ENCODE measurements at places on chromosomes 13 and 19. TPM values are rescaled to one million over a fixed set of nuclear protein-coding genes. Genes with fewer than 3 reads are reported as not detected.

GRCh38 chr13:53068585-53069520, 40.2 kb downstream of the OLFM4 start:
- peaks cover 32% of the 10 kb centered on the region for H3K4me1 ChIP-seq
- no peaks in the 10 kb centered on the region for H3K36me3 ChIP-seq
- DNase-seq, result no peak
- peak overlapping the region; percentile 5 for H3K4me3 ChIP-seq

- H3K27ac ChIP-seq, result no peak overlapping the region
- H3K27me3 ChIP-seq, result no peaks in the 10 kb centered on the region
- H3K4me3 ChIP-seq, result no peak overlapping the region
- H3K36me3 ChIP-seq, result no peaks in the 10 kb centered on the region
Observed at GRCh38 chr13:95367309-95367843, 66.1 kb upstream of the ABCC4 start.

GRCh38 chr13:76516586-76516985, 369.6 kb downstream of the KCTD12 start:
- no peak overlapping the region for H3K4me3 ChIP-seq
- no peak overlapping the region for H3K27ac ChIP-seq
- peaks cover 23% of the 10 kb centered on the region for H3K4me1 ChIP-seq
- no peak for DNase-seq

DNA sequence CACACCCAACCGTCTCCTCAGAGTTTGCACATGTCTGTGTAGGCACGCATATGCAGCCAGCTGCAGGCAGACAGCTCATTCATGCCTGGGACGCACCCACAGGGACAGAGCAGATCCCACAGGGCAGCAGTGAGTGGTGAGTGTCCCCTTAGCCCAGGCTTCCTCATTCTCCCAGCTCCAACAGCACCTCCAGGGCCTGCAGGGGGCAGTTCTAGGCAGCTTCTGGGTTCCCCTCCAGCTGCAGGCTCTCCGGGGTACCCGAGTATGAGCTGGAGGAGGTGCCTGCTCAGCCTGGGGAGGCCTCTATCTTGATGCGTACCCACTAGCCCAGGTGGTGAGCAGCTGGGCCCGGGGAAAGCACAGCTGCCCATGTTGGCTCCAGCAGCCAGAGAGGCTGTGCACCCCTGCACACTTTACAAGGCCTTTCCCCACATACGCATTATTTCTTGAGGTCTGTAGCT, 1.3 kb upstream of the SHANK1 start:
- H3K4me3 ChIP-seq, result peak overlapping the region; percentile 75
- H3K36me3 ChIP-seq, result no peaks in the 10 kb centered on the region
- no peak for DNase-seq
- H3K27ac ChIP-seq, result peak overlapping the region; percentile 25
- peaks cover 55% of the 10 kb centered on the region for H3K27me3 ChIP-seq

DNA sequence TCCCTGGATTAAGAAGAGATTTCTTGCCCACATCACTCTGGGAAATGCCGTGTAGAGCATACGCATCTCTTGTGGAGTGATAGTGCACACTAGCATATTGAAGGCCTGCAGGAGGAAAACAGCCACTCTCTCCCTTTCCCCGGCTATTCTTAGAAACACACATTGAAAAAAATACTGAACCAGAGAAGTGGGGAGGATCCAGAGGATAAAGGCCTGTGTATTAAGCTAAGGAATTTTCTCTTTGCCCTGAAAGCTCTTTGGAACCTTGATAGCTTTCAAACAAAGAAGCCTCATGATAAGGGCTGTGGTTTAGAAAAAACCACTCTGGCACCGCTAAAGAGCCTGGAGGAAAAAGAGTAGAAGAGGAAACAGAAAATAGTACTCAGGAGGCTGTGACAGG, 386.1 kb upstream of the NBEA start:
- H3K4me1 ChIP-seq, result no peaks in the 10 kb centered on the region
- no peak overlapping the region for H3K27ac ChIP-seq
- no peak for DNase-seq
- no peaks in the 10 kb centered on the region for H3K36me3 ChIP-seq

GRCh38 chr13:41696163-41697003, 239.0 kb downstream of the RGCC start:
- H3K4me3 ChIP-seq, result no peak overlapping the region
- peak overlapping the region; percentile 12 for H3K27ac ChIP-seq
- H3K27me3 ChIP-seq, result no peaks in the 10 kb centered on the region

GRCh38 chr19:13463296-13463695, 43.0 kb downstream of the CACNA1A start:
- DNase-seq, result no peak
- peaks cover 19% of the 10 kb centered on the region for H3K27me3 ChIP-seq
- no peak overlapping the region for H3K27ac ChIP-seq
- no peaks in the 10 kb centered on the region for H3K36me3 ChIP-seq
- no peaks in the 10 kb centered on the region for H3K4me1 ChIP-seq

GRCh38 chr19:47603706-47604565, 5.0 kb upstream of the BICRA start:
- H3K4me1 ChIP-seq, result peaks cover 12% of the 10 kb centered on the region
- H3K27me3 ChIP-seq, result peaks cover 2% of the 10 kb centered on the region
- H3K36me3 ChIP-seq, result no peaks in the 10 kb centered on the region
- H3K4me3 ChIP-seq, result no peak overlapping the region

DNA sequence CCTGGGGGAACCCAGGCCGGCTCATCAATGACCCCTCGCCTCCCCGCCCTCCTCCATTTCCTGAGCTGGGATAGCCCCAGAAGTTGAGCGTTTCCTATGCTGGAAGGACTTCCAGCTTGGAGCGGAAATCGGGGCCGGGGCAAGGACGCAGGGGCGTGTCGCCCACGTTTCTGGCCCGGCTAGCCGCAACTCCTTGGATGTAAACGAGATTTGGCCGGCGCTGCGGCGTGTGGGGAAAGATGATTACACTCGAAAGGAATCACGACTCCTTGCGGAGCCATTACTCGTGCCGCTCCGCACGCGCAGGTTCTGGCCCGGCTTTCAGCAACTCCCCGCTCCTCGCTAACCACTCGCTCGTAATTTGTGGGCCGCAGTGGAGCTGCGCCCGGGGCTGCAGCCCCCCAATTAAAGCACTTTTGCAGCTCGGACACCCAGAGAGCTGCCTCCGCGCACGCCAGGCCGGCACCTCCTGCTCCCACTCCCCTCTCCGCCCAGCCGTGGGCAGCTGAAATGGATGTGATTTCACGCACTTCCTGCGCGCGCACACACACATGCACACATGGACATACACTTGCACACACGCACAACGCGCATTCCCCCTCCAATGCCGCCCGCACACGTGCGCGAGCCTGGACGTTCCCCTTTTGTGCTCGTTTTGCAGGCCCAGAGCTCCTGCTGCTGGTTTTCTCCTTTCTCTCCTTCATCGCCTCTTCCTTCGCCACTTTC, 15.7 kb downstream of the ZIC5 start:
- peaks cover 41% of the 10 kb centered on the region for H3K4me1 ChIP-seq
- peaks cover 93% of the 10 kb centered on the region for H3K27me3 ChIP-seq
- peak overlapping the region; percentile 63 for H3K27ac ChIP-seq
- no peaks in the 10 kb centered on the region for H3K36me3 ChIP-seq
- DNase-seq, result no peak

GRCh38 chr13:67076378-67076777, 153.8 kb downstream of the PCDH9 start:
- H3K4me3 ChIP-seq, result no peak overlapping the region
- DNase-seq, result no peak
- no peak overlapping the region for H3K27ac ChIP-seq
- peaks cover 5% of the 10 kb centered on the region for H3K4me1 ChIP-seq

DNA sequence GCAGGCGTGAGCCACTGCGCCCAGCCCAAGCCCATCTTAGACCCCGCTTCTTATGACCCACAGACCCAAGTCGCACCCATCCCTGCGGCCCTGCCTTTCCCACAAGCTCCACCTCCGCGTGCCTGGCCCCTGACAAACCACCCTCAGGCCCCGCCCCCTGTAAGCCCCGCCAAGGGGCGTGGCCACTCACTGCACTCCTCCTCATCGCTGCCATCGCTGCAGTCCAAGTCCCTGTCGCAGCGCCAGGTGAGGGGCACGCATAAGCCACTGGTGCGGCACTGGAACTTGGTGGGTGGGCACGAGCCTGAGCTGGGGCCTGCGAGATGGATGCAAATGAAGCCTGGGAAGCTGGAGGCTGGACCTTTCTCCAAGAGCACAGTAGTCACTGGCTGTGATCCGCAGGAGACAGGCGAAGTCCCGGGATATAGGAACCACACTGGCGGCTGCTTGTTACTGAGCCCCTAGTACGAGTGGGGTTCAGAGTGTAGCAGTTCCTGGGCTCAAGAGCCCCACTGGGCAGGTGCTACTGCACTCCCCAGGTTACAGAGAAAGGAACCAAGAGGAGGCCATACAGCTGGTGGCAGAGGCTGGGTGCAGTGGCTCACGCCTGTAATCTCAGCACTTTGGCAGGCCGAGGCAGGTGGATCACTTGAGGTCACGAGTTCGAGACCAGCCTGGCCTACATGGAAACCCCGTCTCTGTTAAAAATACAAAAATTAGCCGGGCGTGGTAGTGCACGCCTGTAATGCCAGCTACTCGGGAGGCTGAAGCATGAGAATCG, 3.1 kb downstream of the CD320 start:
- H3K4me1 ChIP-seq, result peaks cover 13% of the 10 kb centered on the region
- no peak overlapping the region for H3K4me3 ChIP-seq
- H3K27me3 ChIP-seq, result peaks cover 3% of the 10 kb centered on the region
- DNase-seq, result peak; percentile 67
- H3K36me3 ChIP-seq, result no peaks in the 10 kb centered on the region
- H3K27ac ChIP-seq, result peak overlapping the region; percentile 55

DNA sequence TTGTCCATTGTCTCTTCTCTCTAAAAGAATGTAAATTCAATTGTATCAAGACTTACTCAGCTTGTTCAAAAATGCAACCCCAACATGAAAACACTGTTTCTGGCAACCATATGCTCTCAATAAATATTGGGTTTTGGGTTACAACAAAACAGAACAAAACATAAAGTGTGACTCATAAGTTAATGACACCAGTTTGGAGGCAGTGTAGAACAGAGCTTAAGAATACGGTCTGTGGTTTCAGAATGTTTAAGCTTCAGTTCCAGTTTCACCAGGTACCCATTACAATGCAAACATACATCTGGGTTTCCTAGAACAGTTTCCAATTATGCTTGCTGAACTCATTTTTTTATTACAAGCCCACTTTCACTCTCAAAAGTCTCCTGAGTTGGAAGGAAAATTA, 285.8 kb upstream of the PCDH9 start:
- no peaks in the 10 kb centered on the region for H3K27me3 ChIP-seq
- peaks cover 6% of the 10 kb centered on the region for H3K4me1 ChIP-seq
- H3K36me3 ChIP-seq, result no peaks in the 10 kb centered on the region
- H3K27ac ChIP-seq, result no peak overlapping the region

DNA sequence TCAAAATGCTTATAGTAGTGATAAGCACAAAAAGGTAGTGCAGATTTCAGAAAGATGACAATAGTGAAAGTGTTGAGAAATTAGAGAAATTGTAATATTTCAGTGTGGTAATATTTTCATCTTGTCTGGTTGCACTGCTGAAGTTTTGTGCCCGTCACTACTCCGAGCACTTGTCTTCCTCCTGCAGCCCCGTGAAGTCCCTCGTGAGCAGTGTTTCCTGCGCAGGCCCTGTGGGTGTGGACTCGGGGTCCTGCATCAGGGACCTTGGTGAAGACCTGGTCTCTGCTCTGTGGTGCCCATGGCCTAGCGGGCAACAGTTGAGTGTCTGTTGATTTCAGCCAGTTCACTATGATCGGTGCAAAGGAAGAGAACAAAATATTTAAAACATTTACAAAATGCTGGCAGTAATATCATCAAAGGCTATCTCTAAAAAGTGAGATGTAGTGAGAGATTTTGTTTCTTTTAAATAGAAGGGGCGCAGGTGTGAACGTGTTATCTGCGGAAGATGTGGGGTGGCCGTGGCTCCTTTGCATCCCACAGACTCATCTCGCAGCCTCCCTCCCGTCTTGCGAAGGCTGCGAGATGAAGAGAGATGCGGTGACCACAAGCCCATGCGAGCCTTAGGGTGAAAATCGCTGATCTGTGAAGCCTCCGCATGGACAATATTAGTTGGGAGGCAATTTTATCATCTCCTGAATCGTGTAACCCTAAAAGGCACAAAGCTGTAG, 27.7 kb upstream of the DCUN1D2 start:
- peaks cover 33% of the 10 kb centered on the region for H3K36me3 ChIP-seq
- no peaks in the 10 kb centered on the region for H3K27me3 ChIP-seq
- no peak overlapping the region for H3K27ac ChIP-seq
- H3K4me1 ChIP-seq, result peaks cover 1% of the 10 kb centered on the region

DNA sequence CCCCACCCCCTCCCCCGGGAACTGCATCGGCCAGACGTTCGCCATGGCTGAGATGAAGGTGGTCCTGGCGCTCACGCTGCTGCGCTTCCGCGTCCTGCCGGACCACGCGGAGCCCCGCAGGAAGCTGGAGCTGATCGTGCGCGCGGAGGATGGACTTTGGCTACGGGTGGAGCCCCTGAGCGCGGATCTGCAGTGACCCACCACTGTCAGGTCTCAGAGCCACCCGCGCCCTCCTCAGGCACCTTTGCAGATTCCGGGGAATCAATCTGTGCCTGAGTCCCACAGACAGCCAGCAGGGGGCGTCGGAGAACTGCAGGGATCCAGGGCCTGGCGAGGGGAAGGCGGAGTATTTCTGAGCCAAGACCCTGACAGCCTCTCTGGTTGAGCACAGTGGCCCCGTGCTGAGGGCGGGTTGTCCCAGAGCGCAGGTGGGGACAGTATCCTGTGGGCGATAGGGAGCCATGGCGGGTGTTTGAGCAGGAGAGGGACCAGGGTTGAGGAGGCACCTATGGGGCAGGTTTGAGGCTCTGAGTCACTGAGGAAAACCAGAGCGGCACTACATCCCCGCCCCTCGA, 30.4 kb upstream of the CYP4F8 start:
- no peak overlapping the region for H3K4me3 ChIP-seq
- no peaks in the 10 kb centered on the region for H3K27me3 ChIP-seq
- H3K27ac ChIP-seq, result no peak overlapping the region

GRCh38 chr19:4609878-4610511, 29.3 kb upstream of the TNFAIP8L1 start:
- H3K27ac ChIP-seq, result no peak overlapping the region
- H3K4me3 ChIP-seq, result no peak overlapping the region
- peaks cover 17% of the 10 kb centered on the region for H3K27me3 ChIP-seq
- DNase-seq, result no peak
- no peaks in the 10 kb centered on the region for H3K4me1 ChIP-seq

- peaks cover 5% of the 10 kb centered on the region for H3K36me3 ChIP-seq
- peak overlapping the region; percentile 71 for H3K4me3 ChIP-seq
- peak overlapping the region; percentile 27 for H3K27ac ChIP-seq
- no peak for DNase-seq
- peaks cover 52% of the 10 kb centered on the region for H3K27me3 ChIP-seq
Observed at GRCh38 chr19:31316201-31316951, 32.9 kb downstream of the TSHZ3 start.

GRCh38 chr13:52638666-52639328, 3.4 kb upstream of the HNRNPA1L2 start:
- no peak for DNase-seq
- no peak overlapping the region for H3K27ac ChIP-seq
- H3K27me3 ChIP-seq, result no peaks in the 10 kb centered on the region
- H3K36me3 ChIP-seq, result peaks cover 21% of the 10 kb centered on the region
- H3K4me3 ChIP-seq, result no peak overlapping the region

The EPSTI1 gene
- total RNA-seq, result 7.9 TPM

The CEACAM19 gene
- 6.1 TPM for total RNA-seq

The LILRB5 gene
- total RNA-seq, result not detected

The PRSS57 gene
- total RNA-seq, result not detected

The C5AR1 gene
- total RNA-seq, result 0.93 TPM
